ENCODE measurements at places on chromosomes 13 and 19. TPM values are rescaled to one million over a fixed set of nuclear protein-coding genes. Genes with fewer than 3 reads are reported as not detected.

GRCh38 chr13:99125326-99125915, 75.2 kb upstream of the UBAC2 start:
- no peak for DNase-seq

- DNase-seq = no peak
These were observed 191.0 kb upstream of the HTR2A start for GRCh38 chr13:47087841-47088240.

DNA sequence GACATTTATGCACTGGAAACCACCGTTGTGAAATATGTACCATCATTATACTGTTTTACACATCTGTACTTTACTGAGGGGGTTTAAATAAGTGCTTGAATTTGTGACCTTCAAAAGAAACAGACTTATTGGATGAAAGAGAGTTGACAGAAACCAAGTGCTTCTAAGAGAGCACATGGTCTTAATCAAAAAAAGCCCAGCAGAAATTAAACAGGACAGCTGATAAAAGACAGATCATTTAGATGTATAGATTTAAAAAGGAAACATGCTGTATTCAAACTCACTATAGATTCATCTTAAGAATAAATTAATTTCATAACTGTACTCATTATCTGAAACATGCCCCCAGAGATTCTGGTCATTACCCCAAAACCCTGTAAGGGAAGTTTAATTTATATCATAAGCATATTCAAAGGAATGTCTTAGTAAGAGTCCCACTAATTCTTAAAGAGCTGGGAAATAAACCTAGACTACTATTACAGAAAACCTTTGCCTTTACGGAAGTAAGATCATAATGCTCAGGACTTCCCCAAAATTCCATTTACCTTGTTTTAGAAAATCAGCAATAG, 421.8 kb downstream of the DCT start:
- no peak for DNase-seq

The APOC1 gene
- total RNA-seq = 35.5 TPM

GRCh38 chr13:102792396-102792795, 6.4 kb downstream of the POGLUT2 start:
- no peak for DNase-seq

- DNase-seq = no peak
These were observed 189.0 kb downstream of the LMO7 start for GRCh38 chr13:75825161-75825560.
